ENCODE measurements at places on chromosomes 5 and 9.

DNA sequence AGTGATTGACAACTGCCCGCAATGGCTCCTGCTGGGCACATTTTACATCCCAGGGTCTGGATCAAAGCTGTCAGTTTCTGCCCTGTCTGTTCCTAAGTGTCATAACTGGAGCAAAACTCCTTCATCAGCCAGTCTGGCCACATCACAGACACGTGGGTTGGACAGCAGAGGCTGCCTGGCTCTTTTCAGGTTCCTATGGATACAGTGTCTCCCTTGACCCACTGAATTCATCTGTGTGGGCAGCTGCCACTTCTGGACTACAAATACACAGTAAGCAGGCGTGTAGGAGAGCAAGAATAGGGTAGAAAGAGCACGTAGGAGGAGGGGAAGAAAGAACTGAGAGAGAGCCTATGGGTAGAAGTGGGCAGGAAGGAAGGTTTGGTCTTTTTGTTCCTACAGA lies 238.0 kb downstream of the ENC1 start:
- no peak for DNase-seq

DNA sequence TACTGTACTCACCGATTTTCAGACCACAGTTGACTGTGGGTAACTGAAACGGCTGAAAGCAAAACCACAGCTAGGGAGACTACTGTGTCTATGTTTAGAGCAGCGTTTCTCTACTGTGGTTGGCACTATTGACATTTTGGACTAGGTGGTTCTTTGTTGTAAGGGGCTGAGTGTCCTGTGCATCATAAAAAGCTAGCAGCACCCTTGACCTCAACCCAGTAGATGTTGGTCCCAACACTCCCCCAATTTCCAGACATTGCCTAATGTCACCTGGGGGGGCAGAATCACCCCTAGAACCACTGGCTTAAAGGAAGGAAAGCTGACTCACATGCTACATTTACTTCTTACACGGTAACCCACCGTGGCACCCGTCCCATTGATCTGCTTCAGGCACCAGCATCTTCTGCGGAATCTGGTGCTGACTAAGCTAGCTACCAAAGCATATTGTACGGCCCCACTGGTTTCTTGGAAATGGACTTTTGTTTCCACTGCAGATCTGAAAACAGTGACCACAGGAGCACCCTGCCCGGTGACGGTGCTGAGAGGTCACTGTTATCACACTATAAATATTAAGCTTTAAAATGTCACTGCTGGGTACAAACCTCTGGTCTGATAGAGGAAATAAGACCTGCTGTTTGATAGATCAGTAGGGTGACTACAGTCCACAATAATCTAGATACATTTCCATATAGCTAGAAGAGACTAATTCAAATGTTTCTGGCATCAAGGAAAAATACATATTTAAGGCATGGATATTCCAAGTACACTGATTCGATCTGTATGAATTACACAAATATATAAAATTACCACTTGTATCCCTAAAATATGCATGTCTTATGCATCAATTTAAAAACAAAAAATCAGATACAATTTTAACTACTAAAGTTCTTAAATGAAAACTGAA lies 151.4 kb downstream of the HSD17B3 start:
- peak; percentile 57 for DNase-seq

GRCh38 chr5:36733183-36733582 lies 126.8 kb downstream of the SLC1A3 start:
- no peak for DNase-seq

DNA sequence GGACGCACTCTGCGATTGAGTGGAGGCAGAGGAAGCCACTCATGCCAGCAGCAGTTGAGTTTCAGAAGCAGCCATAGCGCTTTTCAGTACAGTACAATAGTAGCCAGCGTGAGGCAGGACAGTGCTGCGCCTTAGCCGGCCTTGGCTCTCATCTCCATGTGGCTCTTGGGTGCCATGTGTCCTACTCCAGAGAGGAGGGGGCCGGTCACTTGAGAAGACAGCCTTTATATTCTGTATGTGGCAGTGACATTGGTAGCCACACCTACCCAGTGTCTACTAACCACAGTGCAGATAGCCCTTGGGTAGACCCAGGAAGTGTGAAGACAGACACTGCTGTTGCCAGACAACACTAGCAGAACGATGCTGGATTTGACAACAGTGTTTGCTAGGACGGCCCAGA lies 42.3 kb downstream of the FAM78A start:
- DNase-seq: no peak

GRCh38 chr5:9343146-9343850 lies 202.6 kb downstream of the SEMA5A start:
- no peak for DNase-seq

DNA sequence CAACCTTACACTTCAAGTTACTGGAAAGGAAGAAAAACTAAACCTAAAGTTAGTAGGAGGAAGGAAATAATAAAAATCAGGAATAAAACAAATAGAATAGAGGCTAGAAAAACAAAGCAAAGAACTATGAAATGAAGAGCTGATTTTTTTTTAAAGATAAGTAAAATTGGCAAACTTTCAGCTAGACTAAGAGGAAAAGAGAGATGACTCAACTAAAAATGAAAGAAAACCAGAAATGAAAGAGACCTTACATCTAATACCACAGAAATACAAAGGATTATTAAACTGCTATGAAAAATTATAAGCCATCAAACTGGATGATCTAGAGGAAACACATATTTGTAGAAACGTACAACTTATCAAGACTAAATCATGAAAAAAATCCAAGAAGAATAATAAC lies 60.0 kb downstream of the PRRC1 start:
- no peak for DNase-seq

GRCh38 chr9:16003785-16004184 lies 450.9 kb downstream of the CCDC171 start:
- no peak for DNase-seq

- DNase-seq: no peak
Measured at GRCh38 chr5:102747386-102748166, 7.5 kb upstream of the PAM start.

GRCh38 chr5:73960426-73960825 lies 334.4 kb downstream of the ARHGEF28 start:
- no peak for DNase-seq

GRCh38 chr5:81402192-81402930 lies 8.4 kb upstream of the ACOT12 start:
- DNase-seq: no peak

- no peak for DNase-seq
Measured at GRCh38 chr5:110634475-110634874, 92.0 kb downstream of the TMEM232 start.

DNA sequence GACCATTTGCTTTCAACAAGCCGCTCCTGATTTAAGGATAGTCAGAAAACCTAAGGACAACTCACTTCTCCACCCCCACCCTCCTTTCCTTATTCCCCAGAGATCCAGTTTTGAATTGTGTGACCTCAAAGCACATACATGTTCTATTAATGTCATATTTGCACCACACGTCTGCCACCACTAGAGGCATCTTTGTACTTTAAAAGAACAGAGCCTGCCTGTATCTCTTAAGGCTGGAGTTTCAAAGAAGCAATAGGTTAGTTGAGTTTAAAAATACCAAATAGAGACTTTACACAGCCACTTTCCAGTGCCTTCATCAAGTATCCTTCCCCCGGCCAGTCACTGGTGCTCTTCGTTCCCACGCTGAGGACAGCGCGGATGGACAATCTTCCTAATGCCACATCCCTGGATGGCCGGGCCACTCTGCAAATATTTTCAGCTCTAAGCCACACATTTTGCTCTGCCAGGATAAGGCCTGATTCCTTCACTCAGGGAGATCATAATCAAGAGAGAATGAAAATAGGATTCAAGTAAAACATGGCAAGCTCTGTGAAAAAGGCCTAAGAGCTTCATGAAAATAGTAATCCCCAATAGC lies 146.3 kb downstream of the SNCAIP start:
- DNase-seq: no peak

GRCh38 chr9:79616013-79616412 lies 44.2 kb downstream of the TLE4 start:
- no peak for DNase-seq

- DNase-seq: no peak
Measured at GRCh38 chr9:121637713-121638220, 13.7 kb upstream of the DAB2IP start.

- no peak for DNase-seq
Measured at GRCh38 chr5:72599519-72600370, 92.5 kb upstream of the ZNF366 start.

DNA sequence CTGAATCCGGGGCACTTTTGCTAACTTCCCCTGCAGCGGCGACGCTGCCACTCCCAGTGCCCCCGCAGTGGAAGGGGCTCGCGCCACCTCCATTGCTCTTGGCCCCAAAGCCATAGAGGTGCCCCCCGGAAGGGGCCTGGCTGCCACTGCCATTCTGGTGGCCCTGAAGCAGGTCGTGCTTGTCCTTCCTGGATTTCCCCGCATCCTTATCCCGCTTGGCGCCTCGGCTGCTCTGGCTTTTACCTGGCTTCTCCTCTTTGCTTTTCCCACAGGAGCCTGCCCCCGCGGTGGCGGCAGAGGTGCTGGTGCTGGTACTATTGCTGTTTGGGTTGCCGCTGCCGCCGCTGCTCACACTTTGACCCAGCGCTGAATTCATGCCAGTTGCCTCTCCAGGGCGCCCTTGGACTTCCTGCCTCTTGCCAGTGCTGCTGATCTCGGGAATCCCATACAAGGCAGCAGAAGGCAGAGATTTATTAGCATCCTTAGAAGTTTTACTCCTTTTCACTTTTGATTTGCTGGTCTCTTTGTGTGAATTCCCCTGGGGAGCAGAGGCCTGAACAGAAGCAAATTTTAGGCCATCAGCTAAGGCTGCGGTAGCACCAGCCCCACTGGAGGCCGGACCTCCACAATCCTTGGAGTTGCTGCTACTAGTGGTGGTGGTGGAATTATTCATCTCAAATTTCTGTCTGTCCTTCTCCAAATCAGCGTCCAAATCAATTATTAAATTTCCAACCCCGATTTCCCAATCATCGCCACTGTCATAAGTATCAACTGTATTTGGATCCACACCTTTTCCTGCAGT lies 2.1 kb downstream of the ZNF608 start:
- DNase-seq: no peak

GRCh38 chr5:15373151-15373550 lies 126.8 kb upstream of the FBXL7 start:
- no peak for DNase-seq

DNA sequence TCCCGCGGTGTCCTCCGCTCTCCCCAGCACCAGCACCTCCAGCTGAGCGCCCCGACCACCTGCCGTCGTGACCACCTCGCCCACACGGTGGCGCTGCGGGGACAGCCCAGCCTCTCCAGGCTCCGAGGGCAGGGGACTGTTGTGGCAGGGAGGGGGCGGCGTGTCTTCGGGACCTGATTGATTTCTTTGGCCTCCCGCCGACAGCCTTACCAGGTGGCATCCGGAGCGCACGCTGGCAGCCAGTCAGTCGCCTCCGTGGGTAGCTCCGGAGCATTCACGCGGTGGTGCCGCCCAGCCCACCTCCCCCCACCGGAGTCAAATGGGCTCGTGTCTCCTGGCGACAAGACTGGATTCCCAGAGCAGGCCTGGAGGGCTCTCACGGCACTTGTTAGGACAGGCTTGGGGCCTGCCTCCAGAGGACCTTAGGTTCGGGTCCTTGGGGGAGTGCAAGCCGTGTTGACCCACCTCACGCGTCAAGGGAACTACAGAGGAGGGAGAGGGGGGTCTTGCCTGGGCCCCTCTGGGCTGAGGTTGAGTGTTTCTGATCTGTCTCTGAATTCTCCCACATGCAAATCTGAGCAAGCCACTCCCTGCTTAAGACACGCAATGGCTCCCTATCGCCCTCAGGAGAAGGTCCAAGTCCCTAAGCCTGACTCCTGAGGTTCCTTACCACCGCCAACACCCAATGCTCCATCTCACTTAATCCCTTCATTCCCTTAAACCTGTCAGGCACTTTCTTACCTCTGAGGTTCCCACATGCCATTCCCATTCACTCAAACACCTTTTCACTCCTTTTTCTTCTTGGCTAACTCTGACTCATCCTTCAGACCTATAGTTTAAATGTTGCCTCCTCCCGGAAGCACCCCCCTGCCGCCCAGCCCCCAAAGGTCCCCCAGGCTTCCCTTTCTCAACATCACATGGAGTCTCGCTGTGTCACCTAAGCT lies 51.2 kb upstream of the GGTA1 start:
- DNase-seq: peak; percentile 82

GRCh38 chr9:71754151-71754550 lies 14.2 kb downstream of the CEMIP2 start:
- DNase-seq: no peak

- DNase-seq: no peak
Measured at GRCh38 chr5:150142959-150143349, 12.7 kb downstream of the PDGFRB start.

DNA sequence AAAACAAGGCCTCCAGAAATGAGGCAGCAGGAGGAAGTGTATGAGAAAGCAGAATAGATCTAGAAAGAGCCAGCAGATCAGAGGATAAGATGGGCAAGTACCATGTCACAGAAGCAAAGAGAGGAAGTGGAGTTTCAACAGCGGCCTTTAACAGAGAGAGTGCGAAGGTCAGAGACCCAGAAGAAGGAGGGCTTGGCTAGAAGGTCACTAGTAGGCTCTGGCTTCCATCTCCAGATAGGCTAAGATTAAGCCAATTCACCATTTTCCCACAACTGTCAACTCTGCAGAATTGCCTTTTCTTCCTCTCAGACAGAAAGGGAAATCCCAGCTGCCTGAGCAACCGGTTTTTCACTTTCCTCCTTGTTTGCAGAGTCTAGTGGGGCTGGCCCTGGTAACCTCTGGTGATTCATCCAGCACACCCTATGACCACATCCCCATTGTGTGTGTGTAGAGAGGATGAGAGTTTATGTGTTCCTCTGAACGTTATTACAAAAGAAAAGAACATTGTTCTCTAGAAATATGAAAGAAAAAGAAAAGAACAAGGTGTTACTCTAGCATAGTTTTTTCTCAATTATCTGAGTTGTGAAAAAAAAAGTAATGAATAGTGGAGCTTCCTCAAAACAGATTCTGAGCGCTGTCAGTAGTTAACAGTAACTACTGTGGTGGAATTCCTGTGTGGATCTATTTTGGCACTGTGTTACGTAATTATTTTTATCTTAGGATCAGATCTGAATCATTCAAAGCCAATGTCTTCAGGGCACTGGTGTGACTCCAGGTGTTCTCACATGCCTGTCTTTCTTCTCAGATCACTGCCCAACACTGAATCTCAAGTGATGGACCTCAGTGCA lies 220.4 kb downstream of the ARRDC3 start:
- peak; percentile 64 for DNase-seq

DNA sequence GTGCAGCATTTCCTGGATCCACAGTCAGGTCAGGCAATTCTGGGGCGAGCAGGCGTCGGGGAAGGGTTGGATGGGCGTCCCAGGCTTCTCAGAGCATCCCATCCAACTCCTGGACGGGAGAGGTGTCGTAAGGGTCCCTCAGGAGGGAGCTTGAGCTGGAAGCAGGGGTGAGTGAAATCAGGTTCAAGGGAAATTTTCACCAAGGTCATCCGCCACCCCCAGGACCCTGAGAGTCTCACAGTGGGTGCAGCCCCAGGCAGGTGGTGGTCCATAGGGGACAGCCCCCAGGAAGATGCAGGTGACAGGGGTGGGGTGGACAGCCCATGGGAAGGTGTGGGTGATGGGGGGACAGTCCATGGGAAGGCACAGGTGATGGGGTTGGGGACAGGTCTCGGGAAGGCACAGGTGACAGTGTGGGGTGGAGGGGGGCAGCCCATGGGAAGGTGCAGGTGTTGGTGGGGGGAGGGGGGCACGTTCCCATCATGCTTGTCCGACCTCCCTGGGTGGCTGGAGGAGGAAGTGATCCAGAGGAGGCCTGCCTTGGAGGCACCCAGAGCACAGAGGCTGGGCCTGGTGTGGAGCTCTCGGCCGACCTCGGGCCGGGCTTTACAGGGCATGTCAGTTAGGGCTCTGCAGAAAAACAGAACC lies 48.9 kb downstream of the AHRR start:
- DNase-seq: no peak

- no peak for DNase-seq
Measured at GRCh38 chr5:122473138-122473843, 161.3 kb downstream of the SNCAIP start.
